ENCODE measurements at places on chromosomes 6 and 20.

DNA sequence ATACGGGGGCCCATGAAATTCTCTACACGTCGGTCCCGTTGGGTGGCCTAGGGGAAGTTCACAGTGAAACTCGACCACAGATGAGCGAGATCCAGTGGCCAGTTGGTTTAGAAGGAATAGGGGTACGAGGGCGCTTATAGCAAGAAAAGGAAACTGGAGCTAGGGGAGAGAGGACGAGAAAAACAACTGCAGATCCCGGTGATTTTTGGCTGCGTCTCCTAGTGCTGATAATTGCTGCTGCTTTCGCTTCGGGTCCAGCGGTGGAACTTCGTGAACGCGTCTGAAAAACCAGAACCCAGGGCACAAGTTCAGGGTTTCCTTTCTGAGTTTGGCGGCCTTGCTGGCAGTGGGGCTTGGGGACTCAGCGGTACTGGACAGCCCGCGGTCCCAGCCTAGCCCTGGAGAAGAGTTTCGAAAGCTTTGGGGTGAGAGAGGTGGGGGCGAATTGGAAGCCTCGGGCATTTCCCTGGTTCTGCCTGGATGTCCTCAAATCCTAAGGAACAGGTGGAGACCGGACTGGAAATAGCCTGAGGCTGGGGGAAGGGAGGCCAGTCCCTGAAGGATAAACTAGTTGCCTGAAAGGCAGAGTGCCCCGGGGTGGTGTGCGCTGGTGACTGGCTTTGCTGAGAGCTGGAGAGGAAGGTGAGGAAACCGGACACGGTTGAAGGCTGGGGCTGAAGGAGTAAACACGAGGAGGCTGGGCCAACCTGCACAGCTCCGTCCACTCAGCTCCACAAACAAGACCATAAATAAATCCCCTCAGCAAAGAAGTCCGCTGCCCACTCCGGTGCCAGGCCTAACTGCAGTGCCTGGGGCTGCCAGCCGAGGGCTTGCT lies 793 bp downstream of the GMPR start:
- peak; percentile 71 for DNase-seq

GRCh38 chr6:64890609-64891008 lies 816.4 kb downstream of the EYS start:
- no peak for DNase-seq

GRCh38 chr6:127554435-127555006 lies 22.5 kb upstream of the C6orf58 start:
- DNase-seq = peak; percentile 41

DNA sequence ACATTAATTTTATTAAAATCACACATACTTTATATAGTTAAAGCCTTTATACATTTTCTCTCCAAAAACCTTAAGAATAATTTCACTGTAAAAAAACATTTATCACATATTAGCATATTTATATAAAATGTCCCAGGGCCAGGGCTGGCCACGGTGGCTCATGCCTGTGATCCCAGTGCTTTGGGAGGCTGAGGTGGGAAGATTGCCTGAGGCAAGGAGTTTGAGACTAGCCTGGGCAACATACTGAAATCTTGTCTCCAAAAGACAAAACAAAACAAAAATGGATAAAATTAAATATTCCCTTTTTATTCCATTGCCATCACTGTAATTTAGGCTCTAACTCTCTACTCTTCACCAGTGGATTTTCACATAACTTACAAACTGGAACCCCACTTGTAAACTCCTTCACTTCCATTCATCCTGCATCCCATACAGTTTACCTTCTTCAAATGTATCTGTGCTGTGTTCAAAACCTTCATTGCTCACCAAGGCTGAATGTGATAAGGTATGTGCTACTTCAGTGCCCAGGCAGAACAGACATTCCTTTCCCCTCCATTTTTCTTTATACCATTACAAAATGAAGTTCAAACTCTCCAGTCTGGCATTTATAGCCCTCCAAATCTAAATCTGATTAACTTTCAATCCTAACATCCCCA lies 42.9 kb upstream of the PIM1 start:
- DNase-seq = no peak

- DNase-seq = peak; percentile 78
Measured at GRCh38 chr20:9616833-9617461, 102.6 kb downstream of the LAMP5 start.

DNA sequence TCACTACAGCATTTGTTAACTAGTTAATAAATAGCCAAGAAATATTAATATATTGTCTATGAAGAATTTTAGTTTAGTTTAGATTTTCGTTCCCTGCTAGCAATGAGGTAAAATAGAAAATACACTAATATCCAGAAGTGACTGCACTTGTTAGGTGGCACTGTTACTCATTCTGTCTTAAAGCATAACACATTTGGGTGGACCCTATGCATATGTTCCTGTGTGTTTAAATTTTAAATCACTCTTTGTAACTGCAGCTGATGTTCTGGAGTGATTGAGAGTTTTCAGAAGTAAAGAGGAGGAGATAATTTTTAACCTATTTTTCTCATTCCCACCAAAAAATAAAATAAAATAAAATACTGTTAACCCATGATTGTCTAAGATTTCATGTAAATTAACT lies 73.9 kb upstream of the SOX4 start:
- DNase-seq = no peak

- DNase-seq = no peak
Measured at GRCh38 chr6:143232849-143233248, 172.2 kb downstream of the AIG1 start.

- peak; percentile 95 for DNase-seq
Measured at GRCh38 chr20:62386383-62387218, at the start of gene RPS21. Gene RPS21, plus strand, starts transcription at chr20:62387103. Its CDS starts 236 bp downstream, at chr20:62387339.

GRCh38 chr6:37983720-37984501 lies 164.4 kb downstream of the ZFAND3 start:
- no peak for DNase-seq

- DNase-seq = no peak
Measured at GRCh38 chr6:155227046-155227445, 36.8 kb upstream of the CLDN20 start.

DNA sequence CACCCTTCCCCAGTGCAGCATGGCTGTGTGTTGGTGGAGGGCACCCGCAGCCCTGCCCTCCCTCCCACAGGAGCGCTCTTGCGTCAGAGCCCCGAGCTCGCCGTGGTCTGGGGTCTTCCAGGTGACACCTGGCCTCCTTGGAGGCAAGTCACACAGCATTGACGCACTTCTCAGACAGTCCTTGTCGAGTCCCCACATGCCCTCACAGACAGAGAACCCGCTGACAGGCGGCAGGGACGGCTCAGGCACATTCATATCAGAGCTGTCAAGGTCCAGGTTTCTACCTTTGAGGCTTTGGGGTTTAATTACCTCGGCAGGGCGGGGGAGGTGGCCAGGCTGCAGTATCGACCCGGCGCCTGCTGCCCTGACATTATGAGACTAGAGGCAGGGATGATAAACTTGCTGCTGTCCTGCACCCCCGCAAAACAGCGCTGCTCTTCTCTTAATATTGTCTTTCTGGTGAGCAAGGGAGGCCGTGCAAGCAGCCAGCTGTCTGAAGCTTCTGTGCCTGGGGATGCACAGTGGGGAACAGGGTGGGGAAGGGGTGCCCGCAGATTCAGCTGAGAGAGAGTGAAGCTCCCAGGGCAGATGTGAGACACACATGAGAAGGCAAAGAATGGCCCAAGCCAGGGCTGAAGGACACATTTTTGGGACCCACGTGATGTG lies 4.7 kb downstream of the NPEPL1 start:
- no peak for DNase-seq

DNA sequence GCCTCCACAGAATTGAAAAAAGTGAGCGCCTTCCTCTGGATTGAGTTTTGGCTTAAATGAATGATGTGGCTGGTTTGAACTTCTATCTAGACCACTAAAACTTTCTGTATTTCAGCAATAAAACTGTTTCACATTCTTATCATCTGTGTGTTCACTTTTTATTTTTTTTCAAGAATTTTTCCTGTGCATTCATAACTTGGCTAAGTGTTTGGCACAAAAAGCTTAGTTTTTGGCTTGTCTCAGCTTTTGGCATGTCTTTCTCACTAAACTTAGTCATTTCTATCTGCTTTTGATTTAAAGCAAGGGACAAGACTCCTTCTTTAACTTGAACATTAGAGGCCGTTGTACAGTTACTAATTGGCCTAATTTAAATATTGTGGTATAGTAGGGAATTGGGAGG lies 1015.1 kb downstream of the EPHA7 start:
- DNase-seq = no peak

DNA sequence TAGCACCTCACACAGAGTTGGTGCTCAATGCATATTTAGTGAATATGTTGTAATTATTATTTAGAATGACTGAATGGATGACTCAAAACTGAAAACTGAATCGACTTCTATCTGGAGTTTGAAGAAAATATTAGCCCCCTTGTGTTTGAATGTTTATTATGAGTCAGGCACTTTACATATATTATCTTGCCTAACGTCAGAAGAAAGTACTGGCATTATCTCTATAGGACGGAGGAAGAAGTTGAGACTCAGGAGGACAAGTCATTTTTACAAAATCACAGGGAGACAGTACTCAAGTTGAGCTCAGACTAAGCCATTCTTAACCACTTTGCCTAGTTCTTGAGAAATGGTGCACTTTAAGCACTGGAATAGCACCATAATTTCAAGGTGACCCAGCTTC lies 684.0 kb downstream of the UTRN start:
- DNase-seq = no peak

GRCh38 chr6:34657307-34657978 lies 39.1 kb downstream of the ILRUN start:
- DNase-seq = peak; percentile 85

- DNase-seq = no peak
Measured at GRCh38 chr6:158758451-158758860, 60.7 kb downstream of the EZR start.

DNA sequence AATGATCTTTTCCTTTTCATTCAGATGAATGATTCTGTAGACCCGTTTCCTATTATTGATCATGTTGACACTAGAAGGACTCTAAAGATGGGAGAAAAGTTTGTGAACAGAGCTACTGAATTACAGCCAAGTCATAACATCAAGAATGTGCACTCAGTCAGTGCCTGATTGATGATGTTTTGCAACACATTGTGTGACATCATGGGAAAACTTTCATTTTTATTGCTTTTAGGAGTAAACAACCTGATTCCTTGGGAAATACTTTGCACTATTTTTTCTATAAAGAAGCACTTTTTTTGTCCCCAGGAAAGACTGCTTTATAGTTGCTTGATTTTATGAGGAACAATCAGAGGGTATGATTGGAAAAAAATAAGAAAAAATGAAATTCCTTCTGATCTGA lies 383.8 kb upstream of the JAG1 start:
- DNase-seq = no peak

DNA sequence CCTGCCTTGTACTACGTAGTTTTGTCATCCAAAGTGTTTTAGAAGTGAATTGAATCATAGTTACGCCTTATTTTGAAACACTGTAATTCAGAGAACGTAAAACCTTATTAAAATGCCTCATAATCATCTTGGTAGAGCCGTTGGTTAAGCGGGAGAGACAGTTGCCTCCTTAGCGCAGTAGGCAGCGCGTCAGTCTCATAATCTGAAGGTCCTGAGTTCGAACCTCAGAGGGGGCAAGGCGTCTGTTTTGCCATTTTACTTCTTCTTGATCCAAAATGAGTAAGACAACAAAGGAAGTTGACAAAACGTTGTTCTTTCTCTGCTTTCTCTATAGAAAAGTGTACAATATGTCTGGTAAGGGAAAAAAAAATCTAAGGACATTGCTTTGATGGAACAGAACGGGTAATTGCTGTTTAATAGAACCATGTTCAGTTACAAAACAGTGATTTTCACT lies 20.7 kb upstream of the TRIM27 start:
- DNase-seq = peak; percentile 54

- DNase-seq = peak; percentile 67
Measured at GRCh38 chr20:46350201-46350985, 42.1 kb upstream of the CDH22 start.

GRCh38 chr20:43379239-43379917 lies 78.3 kb upstream of the SRSF6 start:
- DNase-seq = peak; percentile 69

DNA sequence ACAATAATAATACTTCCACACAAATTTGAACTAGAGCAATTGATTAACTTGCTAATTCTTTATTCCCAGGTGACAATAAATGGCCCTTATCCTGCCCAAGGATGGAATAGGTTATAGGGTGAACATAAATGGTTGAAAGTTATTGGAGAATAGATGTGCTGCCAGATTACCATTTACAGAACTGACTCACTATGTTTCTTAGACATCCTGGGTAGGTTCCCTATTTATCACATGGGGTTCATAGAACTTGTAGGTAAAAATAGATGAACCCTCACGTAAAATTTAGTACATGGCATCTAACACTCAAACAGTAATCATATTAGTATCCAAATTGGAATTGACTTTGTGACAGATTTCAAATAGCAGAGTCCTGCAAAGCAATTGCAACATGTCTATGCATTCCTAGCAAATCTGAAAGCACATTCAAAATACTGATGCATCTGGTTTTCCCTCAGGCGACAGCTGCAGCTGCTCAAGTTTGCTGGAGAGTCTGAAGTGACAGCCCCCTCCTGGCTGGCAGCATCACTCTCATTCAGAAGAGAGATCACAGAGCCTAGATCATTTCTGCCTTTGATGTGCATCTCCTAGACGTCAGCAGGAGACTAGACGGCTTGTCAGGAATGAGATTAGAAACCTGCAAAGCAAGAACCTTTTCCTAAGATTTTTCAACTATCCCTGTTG lies 80.2 kb upstream of the RNF217 start:
- no peak for DNase-seq

- peak; percentile 87 for DNase-seq
Measured at GRCh38 chr20:34579979-34580940, 21.7 kb downstream of the MAP1LC3A start.

DNA sequence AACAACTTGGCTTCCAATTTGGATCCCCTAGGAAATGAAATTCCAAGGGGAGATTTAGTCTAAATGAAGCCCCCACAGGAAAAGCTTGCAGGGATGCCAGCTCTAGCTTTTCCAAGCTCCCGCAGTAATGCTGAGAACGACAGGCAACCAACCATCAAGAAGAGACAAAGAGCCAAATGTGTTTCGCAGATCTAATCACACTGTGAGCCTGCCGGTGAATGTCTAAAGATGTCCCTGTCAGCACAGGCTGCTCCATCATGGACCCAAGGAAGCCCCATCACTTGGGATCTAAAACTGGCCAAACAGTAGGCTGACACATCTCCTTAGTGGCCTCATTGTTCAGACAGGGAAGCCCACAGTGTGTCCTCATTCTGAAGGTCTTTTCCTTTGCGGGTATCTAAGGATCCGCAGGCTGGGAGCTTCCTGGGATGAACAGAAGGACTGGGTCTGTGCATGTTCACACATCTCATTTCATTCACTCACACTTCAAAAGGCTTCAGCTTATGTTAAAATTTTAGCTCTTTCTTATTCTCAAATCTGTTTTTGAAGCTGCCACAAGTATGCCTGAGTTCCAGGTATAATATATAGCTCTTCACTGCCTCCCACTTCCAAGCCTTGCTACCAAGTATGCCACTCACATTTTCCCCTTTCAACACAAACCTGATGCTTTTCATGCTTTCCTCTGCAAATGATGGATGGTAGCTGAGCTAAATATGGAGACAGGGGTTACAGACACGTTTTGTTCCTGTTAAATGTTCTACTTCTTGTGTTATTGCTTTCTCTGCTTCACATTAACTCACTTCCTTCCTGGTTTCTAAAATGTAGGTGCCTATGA lies 229.8 kb downstream of the HIVEP2 start:
- no peak for DNase-seq

- DNase-seq = no peak
Measured at GRCh38 chr20:33827634-33828325, 16.6 kb downstream of the CHMP4B start.
